Activated CD4-positive, alpha-beta T cell treated with anti-CD3 and anti-CD28 coated beads, Interleukin-2, Interleukin-6, amounts not matched to agents 100 ng/mL and 50 ng/mL, durations not matched to agents 16 hours and 8 hours (primary cell): ENCODE measurements at places on chromosomes 12 and 14.

- DNase-seq, result no peak
Observed at GRCh38 chr12:124024263-124024678, 51.3 kb downstream of the ZNF664 start.

DNA sequence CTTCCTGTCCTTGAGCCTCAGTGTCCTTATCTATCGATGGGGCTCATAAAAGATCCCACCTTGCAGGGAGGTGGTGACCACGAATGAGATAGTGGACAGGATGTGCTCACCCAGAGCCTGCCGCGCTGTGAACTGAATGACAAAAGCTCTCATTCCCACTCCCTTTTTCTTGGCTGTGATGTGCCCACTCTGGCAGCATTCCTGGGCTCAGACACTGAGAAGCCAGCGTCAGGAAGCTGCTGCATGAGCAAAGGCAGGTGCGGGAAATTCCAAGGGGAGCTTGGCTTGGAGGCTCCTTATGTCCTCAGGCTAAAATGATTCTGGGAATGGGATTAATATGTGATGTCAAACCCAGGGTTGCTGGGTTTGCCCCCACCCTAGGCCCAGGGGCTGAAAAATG, 61.6 kb downstream of the EFCAB11 start:
- no peak for DNase-seq

DNA sequence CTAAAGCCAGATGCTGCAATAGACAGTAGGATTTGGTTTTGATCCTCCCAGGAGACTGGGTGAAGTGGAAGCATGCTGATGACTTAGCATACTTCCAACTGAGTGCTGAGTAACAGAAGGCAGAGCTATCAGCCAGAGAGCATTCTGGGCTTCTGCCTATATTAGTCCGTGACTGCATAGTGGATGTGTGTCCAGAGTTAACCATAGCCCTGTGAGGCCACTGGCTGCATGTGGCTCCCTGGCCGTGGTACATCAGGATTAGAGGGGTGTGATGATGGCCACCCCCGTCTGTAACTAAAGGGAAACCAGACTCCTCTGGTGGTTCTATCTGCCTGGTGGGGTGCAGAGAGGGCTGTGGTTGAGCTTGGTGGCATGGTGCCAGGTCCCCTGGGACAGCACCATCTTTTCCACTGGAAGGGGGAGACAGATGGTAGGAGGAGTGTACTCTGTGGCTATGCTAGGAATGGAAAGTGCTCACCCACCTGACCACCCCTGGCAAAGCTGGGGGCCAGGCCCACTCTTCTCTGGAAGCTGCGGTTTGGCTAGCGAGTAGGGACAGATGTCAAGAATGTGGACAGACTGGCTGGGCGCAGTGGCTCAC, 27.4 kb downstream of the ABCD4 start:
- no peak for DNase-seq

DNA sequence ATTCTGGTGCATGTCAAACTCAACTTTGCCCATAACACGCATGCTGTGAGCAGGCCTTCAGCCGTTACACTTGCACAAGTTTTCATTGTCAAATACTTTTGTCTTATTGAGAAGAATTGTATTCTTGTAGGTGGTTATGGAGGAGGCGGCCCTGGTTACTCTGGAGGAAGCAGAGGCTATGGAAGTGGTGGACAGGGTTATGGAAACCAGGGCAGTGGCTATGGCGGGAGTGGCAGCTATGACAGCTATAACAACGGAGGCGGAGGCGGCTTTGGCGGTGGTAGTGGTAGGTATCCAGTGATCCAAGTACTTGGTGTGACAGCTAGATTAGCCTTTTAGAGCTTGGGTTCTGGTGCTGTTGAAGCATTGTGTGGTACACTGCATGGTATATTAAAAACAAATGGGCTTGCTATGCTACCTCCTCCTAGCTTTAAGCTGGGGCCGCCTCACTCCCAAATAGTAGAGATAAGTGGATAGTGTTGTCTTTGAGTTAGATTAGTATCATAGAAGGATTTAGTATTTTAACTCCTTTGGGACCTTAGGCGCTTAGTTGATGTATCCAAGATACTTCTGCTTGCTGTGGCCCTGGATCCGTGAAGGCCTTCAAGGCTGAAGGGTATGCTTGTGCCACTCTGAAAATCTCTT, 2.5 kb downstream of the HNRNPA1 start:
- DNase-seq, result peak; percentile 48

DNA sequence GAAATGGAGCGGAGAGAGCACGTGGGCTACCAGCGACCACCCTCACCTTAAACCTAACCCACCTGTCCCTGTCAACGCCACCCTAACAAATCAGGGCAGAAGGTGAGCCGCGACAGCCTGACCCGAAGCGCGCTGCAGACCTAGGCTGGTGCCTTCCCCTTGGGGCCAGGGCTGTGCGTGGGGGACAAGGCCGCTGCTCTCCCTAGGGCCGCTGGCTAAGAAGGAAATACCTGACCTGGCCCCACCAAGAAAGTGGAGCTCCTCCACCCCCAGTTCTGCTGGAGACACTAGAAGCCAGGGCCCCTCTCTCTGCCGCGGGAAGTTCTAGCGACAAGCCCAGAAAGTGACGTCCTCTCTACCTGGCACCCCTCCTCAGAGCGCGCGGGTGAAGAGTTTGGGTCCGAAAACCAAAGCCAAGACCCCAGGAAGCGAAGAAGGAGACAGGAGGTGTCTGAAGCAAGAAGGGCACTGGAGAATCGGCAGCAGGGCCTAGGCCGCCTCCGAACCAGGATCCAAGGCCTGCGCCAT, 7.5 kb downstream of the SIX1 start:
- DNase-seq, result no peak

DNA sequence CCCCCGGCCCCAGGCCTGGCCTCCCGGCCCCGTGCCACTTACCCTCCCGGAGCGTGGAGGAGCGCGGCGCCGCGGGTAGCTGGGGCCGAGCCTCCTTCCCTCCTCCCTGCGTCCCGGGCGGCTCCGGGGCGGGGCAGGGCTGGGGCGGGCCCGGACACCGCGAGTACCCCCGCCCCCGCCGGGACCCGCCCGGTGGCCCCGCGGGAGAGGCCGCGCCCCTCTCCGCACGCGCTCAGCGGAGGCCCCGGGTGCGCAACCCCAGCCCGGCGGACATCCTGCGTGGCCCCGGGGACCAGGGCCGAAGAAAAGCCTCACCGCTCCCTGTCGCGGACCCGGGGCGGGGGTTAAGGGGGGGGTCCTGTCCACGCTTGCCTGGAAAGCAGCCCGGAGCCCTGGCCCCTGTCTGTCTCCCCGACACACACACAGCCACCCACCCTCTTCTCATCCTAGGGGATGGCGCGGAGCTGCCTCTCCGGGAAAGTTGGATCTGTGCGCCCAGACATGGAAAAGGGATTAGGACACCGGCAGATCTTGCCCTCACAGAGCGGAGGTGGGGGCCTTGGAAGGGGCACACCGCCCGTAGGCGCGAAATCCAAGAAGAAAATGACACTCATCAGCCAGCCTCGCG, at the start of gene SYNE3:
Gene SYNE3 (minus strand): TSS at position 97 of the 628 bp plus-strand sequence. CDS start 40,829 bp downstream, outside the sequence.
- DNase-seq, result peak; percentile 77

GRCh38 chr12:76113800-76114757, 29.6 kb upstream of the NAP1L1 start:
- no peak for DNase-seq
